ENCODE measurements at places on chromosomes 13 and 19. TPM values are rescaled to one million over a fixed set of nuclear protein-coding genes. Genes with fewer than 3 reads are reported as not detected.
A peak's percentile ranks its signal among the peaks of the same experiment; 100 is the strongest.

DNA sequence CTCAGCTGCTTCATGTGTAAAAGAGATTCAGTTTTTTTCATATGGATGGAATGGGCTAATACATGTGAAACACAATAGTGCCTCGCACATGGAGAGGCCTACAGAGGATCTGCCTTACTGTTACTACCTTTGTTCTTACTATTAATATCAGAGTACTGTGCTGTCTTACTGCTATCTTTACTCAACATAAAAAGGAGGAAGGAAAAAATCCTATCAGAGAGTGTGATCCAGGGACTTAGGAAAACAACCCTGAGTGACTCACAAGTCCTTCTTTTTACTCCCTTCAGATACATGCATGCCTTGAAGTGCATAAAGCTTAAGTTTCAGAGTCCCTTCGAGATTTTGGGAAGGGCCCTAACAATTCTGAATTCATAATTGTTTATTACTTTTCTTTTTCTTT, 136.8 kb downstream of the TBC1D4 start:
- no peaks in the 10 kb centered on the region for H3K27me3 ChIP-seq
- no peak overlapping the region for H3K27ac ChIP-seq
- DNase-seq = no peak

- no peak for DNase-seq
- no peak overlapping the region for H3K4me3 ChIP-seq
- no peaks in the 10 kb centered on the region for H3K36me3 ChIP-seq
- no peak overlapping the region for H3K27ac ChIP-seq
- no peaks in the 10 kb centered on the region for H3K27me3 ChIP-seq
- no peaks in the 10 kb centered on the region for H3K4me1 ChIP-seq
Observed at GRCh38 chr13:70311191-70311590, 202.9 kb upstream of the KLHL1 start.

- H3K4me3 ChIP-seq = peak overlapping the region; percentile 43
- no peaks in the 10 kb centered on the region for H3K4me1 ChIP-seq
- H3K27me3 ChIP-seq = no peaks in the 10 kb centered on the region
- peak; percentile 71 for DNase-seq
- H3K36me3 ChIP-seq = no peaks in the 10 kb centered on the region
Observed at GRCh38 chr13:60267498-60268202, 103.9 kb upstream of the DIAPH3 start.

- no peak overlapping the region for H3K4me3 ChIP-seq
- DNase-seq = no peak
- no peaks in the 10 kb centered on the region for H3K27me3 ChIP-seq
Observed at GRCh38 chr13:32941368-32941767, 74.9 kb upstream of the KL start.

DNA sequence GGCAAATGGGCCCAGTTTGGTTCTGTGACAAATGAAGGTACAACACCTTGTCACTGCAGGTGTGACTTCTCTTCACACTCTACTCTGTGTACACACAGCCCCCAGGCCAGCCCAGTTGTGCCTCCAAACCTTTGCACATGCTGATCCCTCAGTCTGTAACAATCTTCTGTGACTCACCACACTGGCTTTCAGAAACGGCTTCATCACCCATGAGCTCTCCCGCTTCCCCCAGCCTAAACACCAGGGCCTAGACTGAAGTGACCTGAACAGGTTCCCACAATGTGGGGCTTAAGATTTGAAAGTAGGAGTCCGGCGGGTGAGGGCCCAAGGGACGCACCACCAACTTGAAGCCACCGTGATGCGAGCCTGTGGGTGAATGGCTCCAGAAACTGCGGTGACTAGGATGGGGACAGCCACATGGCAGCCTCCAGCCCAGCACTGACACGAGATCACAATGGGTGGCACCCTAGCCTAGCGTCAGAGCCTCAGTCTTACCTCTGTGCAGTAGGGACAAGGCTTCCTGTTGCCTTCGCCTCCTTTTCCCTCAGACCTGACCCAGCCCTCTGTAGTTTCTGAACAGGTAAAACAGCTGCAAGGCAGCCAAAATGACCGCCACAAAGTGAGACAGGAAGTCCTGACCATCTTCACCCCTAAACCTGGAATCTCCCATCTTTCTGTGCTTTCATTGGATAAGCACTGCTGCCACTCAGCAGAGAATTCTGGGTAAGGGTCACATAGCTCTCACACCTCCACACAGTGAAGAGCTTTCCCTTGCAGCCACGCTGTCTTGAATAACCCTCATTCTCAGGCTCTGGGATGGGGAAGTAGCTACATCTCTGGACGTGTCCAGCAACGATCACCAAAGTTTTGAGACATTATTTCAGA, 34.2 kb upstream of the ZNF599 start:
- no peaks in the 10 kb centered on the region for H3K36me3 ChIP-seq
- H3K4me1 ChIP-seq = no peaks in the 10 kb centered on the region
- no peak overlapping the region for H3K4me3 ChIP-seq
- H3K27ac ChIP-seq = no peak overlapping the region
- no peaks in the 10 kb centered on the region for H3K27me3 ChIP-seq
- DNase-seq = no peak

- H3K36me3 ChIP-seq = no peaks in the 10 kb centered on the region
- DNase-seq = no peak
- no peaks in the 10 kb centered on the region for H3K4me1 ChIP-seq
- no peak overlapping the region for H3K4me3 ChIP-seq
- H3K27ac ChIP-seq = no peak overlapping the region
Observed at GRCh38 chr13:22189176-22190048, 518.5 kb downstream of the FGF9 start.

GRCh38 chr19:37855098-37855497, 51.3 kb downstream of the WDR87 start:
- H3K4me3 ChIP-seq = no peak overlapping the region
- peaks cover 5% of the 10 kb centered on the region for H3K4me1 ChIP-seq
- H3K27ac ChIP-seq = no peak overlapping the region
- peak; percentile 93 for DNase-seq

DNA sequence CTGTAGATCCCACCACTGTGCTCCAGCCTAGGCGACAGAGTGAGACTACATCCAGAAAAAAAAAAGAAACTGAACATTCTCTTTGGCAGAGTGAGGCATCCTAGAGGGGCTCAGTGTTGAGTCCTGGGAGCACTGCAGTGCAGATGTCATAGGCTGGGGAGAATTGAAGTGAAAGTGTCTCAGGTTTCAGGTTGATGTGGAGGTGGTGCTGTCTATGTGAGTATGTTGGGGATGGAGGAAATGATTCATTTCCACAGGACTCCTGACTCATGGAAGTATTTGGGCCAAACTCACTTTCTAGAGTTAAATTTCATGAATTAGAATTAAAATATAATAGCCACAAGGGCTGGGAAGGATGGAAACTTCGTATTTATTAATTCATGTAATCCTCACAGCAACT, 134.4 kb upstream of the TSC22D1 start:
- DNase-seq = no peak
- no peaks in the 10 kb centered on the region for H3K27me3 ChIP-seq
- peaks cover 17% of the 10 kb centered on the region for H3K4me1 ChIP-seq

GRCh38 chr19:33171916-33172359, 22.2 kb upstream of the LRP3 start:
- H3K27ac ChIP-seq = no peak overlapping the region
- no peaks in the 10 kb centered on the region for H3K27me3 ChIP-seq
- H3K4me3 ChIP-seq = no peak overlapping the region
- DNase-seq = no peak
- peaks cover 13% of the 10 kb centered on the region for H3K4me1 ChIP-seq
- H3K36me3 ChIP-seq = no peaks in the 10 kb centered on the region

- no peaks in the 10 kb centered on the region for H3K4me1 ChIP-seq
- H3K36me3 ChIP-seq = no peaks in the 10 kb centered on the region
- H3K27me3 ChIP-seq = no peaks in the 10 kb centered on the region
- no peak for DNase-seq
Observed at GRCh38 chr13:31987535-31988170, 43.9 kb upstream of the FRY start.

GRCh38 chr13:74560325-74560724, 426.1 kb upstream of the KLF12 start:
- no peak overlapping the region for H3K27ac ChIP-seq
- no peaks in the 10 kb centered on the region for H3K4me1 ChIP-seq
- no peak for DNase-seq
- no peaks in the 10 kb centered on the region for H3K36me3 ChIP-seq
- H3K4me3 ChIP-seq = no peak overlapping the region
- H3K27me3 ChIP-seq = no peaks in the 10 kb centered on the region

GRCh38 chr19:45772130-45772840, 3.2 kb upstream of the SIX5 start:
- peaks cover 43% of the 10 kb centered on the region for H3K4me1 ChIP-seq
- peaks cover 25% of the 10 kb centered on the region for H3K27me3 ChIP-seq
- H3K36me3 ChIP-seq = peaks cover 48% of the 10 kb centered on the region
- peak overlapping the region; percentile 61 for H3K4me3 ChIP-seq
- peak overlapping the region; percentile 89 for H3K27ac ChIP-seq

DNA sequence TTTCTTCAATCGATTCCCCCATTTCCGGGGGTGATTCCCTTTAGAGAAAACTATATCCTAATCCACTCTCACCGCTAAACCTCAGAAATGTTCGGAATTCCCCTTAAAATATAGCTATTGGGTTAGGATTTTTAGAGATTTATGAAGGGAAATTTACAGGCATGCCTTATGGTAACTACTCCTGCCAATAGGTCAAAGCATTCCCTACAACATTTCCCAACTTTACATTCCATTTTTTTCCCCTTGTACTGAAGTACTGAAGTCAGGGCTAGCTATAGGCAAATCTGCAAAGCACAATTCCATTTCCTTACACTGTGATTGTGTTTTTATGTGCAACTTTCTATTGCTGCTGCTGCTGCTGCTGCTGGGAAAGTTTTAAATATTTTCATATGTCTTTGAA, 2.1 kb downstream of the EDNRB start:
- H3K27me3 ChIP-seq = peaks cover 44% of the 10 kb centered on the region
- H3K4me1 ChIP-seq = peaks cover 19% of the 10 kb centered on the region
- H3K36me3 ChIP-seq = no peaks in the 10 kb centered on the region
- no peak overlapping the region for H3K27ac ChIP-seq

DNA sequence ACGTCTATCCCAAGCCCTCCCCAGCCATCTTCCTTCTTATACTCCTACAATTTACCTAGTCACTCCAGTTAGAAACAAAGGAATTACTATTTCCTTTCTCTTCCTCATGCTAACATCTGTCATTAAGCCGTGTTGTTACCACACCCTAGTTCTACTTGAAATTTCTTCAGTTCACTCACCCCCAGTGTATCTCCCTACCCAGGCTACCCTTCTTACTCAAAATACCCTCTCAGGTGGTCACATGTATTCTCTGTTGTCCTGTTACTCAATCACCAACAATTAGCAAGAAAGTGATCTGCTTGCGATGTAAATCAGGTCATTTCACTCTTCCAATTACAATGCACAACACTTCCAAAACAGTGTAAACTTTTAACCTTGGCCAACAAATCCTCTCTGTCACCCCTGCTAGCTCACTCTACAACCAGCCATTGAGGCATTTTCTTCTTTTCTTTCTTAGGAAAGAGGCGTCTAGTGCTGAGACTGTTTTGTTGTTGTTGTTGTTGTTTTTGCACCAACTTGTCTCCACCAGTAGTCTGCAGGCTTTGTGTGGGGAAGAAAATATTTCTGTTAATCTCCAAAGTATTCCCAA, 50.7 kb downstream of the PCDH17 start:
- H3K36me3 ChIP-seq = no peaks in the 10 kb centered on the region
- no peak overlapping the region for H3K4me3 ChIP-seq
- H3K27me3 ChIP-seq = no peaks in the 10 kb centered on the region
- H3K27ac ChIP-seq = no peak overlapping the region
- H3K4me1 ChIP-seq = no peaks in the 10 kb centered on the region

DNA sequence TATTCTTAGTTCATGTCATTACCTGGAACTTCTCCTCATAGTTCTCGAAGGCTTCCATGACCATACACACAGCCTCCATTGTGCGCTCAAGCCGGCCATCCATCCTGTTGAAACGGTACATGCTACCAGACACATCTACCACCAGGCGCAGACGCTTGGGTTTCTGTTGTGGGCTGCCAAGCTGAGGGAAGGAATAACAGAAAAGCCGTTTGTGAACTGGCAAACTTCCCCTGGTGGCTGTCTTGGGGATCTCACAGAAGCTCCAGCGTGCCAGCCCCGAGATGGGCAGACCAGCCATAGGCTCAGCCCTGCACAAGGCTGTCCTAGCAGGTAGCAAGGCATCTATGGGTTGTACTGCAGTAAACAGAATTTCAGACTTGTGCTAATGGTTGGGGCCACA, 130.1 kb downstream of the RGCC start:
- no peaks in the 10 kb centered on the region for H3K4me1 ChIP-seq
- no peak overlapping the region for H3K4me3 ChIP-seq
- H3K36me3 ChIP-seq = peaks cover 25% of the 10 kb centered on the region
- H3K27me3 ChIP-seq = no peaks in the 10 kb centered on the region
- DNase-seq = no peak
- no peak overlapping the region for H3K27ac ChIP-seq

- H3K27me3 ChIP-seq = no peaks in the 10 kb centered on the region
- H3K27ac ChIP-seq = no peak overlapping the region
- peaks cover 59% of the 10 kb centered on the region for H3K36me3 ChIP-seq
- no peak for DNase-seq
Observed at GRCh38 chr19:46608581-46609345, 7.6 kb downstream of the CALM3 start.

Gene LIG1
- 48.2 TPM for polyA plus RNA-seq

Gene N4BP2L2
- polyA plus RNA-seq = 25.5 TPM

Gene WDR87
- polyA plus RNA-seq = not detected

Gene SNRPD2
- 511 TPM for polyA plus RNA-seq

Gene IRS2
- polyA plus RNA-seq = 2.7 TPM

Gene ZNF540
- polyA plus RNA-seq = 1.9 TPM

Gene NUDT15
- polyA plus RNA-seq = 11.5 TPM

Gene PLVAP
- 34.5 TPM for polyA plus RNA-seq

Gene GJB2
- polyA plus RNA-seq = 2.3 TPM

Data from stomach (tissue), 19 donors.